ENCODE measurements at places on chromosomes 1 and 21.

GRCh38 chr1:7680955-7681268, 90.2 kb upstream of the VAMP3 start:
- H3K36me3 ChIP-seq: no peaks in the 10 kb centered on the region
- H3K4me3 ChIP-seq: peak overlapping the region; percentile 61
- no peak for DNase-seq
- no peak overlapping the region for H3K27ac ChIP-seq
- peaks cover 17% of the 10 kb centered on the region for H3K27me3 ChIP-seq
- no peaks in the 10 kb centered on the region for H3K4me1 ChIP-seq

GRCh38 chr1:205391386-205391785, 30.5 kb downstream of the LEMD1 start:
- no peak overlapping the region for H3K27ac ChIP-seq
- no peak overlapping the region for H3K4me3 ChIP-seq
- no peak for DNase-seq
- H3K4me1 ChIP-seq: no peaks in the 10 kb centered on the region
- H3K27me3 ChIP-seq: peaks cover 52% of the 10 kb centered on the region

- no peak for DNase-seq
- H3K36me3 ChIP-seq: peaks cover 5% of the 10 kb centered on the region
- H3K27me3 ChIP-seq: peaks cover 11% of the 10 kb centered on the region
- no peak overlapping the region for H3K4me3 ChIP-seq
Measured at GRCh38 chr1:39065542-39065941, 39.4 kb downstream of the NDUFS5 start.

DNA sequence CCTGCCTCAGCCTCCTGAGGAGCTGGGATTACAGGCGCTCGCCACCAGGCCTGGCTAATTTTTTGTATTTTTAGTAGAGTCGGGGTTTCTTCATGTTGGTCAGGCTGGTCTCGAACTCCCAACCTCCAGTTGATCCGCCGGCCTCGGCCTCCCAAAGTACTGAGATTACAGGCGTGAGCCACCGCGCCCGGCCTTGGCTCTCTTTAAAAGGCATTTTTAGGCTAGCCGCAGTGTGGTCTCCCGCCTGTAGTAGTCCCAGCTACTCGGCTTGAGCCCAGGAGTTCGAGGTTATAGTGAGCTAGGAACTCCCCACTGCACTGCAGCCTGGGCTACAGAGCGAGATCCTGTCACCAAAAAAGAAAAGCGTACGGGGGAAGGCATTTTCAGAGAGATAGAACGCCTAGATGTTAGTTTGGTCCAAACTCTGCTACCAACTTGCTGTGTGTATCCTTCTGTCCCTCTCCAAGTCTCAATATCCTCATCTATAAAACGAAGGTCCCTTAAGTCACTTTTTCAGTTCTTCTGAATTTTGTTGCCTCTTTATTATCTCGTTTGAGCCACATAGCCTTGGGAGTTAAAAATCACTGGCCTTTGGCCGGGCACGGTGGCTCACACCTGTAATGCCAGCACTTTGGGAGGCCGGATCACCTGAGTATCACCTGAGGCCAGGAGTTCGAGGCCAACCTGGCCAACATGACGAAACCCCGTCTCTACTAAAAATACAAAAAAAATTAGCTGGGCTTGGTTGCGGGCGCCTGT, 734 bp downstream of the MED18 start:
- peaks cover 47% of the 10 kb centered on the region for H3K36me3 ChIP-seq
- DNase-seq: peak; percentile 18
- H3K27me3 ChIP-seq: no peaks in the 10 kb centered on the region
- H3K4me1 ChIP-seq: peaks cover 17% of the 10 kb centered on the region

GRCh38 chr1:31569596-31570173, 6.6 kb upstream of the TINAGL1 start:
- no peaks in the 10 kb centered on the region for H3K27me3 ChIP-seq
- H3K27ac ChIP-seq: no peak overlapping the region
- no peak for DNase-seq
- no peak overlapping the region for H3K4me3 ChIP-seq
- peaks cover 19% of the 10 kb centered on the region for H3K4me1 ChIP-seq
- no peaks in the 10 kb centered on the region for H3K36me3 ChIP-seq

DNA sequence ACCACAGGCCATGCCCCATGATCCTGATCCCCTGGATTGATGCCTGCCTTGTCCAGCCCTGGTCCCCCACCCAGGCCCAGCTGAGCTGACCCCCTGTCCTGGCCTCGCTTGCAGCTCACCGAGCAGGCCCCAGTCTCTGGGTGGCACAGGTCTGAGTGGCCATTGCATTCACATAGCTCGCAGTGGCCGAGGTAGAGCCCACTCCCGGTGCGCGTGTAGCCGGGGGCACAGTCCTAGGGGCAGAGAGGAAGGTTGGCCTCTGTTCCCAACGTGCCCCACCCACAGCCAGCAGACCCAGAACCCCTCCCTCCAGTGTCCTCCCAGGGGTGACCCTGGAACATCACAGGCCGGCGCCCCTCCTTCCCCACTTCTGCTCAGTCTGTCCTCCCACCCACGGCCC, 51.9 kb downstream of the LDLRAD2 start:
- H3K27me3 ChIP-seq: no peaks in the 10 kb centered on the region
- H3K36me3 ChIP-seq: peaks cover 55% of the 10 kb centered on the region
- peaks cover under 1% of the 10 kb centered on the region for H3K4me1 ChIP-seq
- DNase-seq: no peak

Data from MCF 10A (cell line).